ENCODE measurements at places on chromosomes 1 and 21.

DNA sequence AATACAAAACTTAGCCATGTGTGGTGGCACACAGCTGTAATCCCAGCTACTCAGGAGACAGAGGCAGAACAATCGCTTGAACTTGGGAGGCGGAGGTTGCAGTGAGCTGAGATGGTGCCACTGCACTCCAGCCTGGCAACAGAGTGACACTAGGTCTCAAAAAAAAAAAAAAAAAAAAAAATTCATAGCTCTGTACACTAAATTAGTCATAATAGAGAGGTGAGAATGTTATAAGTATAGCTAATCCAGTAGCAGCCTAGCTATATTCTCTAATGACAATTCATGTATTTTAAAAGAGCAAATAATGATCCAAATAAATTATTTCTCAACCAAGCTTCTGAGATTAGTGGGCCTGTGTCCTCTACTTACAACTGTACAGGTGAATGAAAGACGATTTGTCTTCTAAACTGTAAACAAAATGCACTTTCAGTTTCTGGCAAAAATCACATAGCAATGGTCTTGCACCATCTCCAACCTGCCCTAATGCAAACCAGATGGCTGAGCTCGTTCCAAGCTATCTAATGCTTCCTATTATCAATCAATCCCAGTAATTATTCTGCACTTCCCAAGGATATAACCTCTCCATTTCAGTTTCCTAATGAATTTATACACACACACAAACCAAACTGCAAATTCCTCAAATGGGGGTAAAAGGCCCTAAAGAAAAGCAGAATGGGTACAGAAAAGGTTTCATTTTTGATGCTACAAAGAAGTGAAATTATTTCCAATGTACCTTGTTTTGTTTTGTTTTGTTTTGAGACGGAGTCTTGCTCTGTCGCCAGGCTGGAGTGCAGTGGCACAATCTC is 56.5 kb downstream of the GATAD2B start:
- peak; percentile 79 for DNase-seq

GRCh38 chr1:187275985-187276575 is 447.3 kb downstream of the PLA2G4A start:
- DNase-seq = no peak

- DNase-seq = peak; percentile 55
Measured at GRCh38 chr21:37407719-37408420, 41.3 kb downstream of the DYRK1A start.

DNA sequence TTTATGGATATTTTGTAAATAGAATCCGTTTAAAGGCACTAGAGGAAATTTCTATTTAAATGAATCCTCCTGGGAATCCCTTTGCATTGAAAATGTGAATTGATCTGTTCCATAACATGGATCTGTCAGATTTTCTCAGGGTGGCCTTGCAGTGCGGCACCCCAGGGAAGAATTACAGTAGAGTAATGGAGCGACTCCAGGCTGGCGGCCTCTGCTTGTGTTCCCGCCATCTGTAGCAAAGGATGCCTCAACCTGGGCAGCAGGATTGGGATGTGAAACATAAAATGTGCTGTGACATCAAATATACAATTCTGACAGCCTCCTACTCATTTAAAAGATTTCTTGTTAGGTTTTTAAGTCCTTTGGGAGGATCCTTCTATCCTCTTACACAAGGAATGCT is 115.9 kb downstream of the RHOU start:
- no peak for DNase-seq

GRCh38 chr1:97796711-97797110 is 124.1 kb downstream of the DPYD start:
- no peak for DNase-seq

- DNase-seq = no peak
Measured at GRCh38 chr1:84297546-84298244, 3.8 kb upstream of the SAMD13 start.

- no peak for DNase-seq
Measured at GRCh38 chr21:46168659-46169386, 13.4 kb upstream of the FTCD start.

- no peak for DNase-seq
Measured at GRCh38 chr1:235049217-235049616, 79.4 kb downstream of the TOMM20 start.

DNA sequence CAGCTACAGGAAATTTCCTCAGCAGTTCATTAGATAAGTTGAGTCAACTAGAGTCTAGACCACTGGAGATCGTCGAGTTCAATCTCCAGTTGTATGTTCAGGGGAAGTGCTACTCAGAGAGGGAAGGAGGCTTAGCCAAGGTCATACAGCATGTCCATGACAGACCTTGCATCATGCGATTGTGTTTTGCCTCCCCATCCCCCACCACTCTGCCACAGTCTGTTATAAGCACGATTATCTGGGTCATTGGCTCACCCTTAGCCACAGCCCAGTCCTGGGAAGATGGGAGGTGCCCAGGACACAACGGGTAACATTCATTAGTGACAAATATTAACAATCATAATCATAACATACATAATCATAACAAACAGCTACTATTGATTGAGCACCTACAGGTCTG is 18.9 kb upstream of the GRIK3 start:
- no peak for DNase-seq

GRCh38 chr21:33848249-33848953 is 67.2 kb downstream of the ATP5PO start:
- DNase-seq = no peak

GRCh38 chr1:199322278-199322677 is 683.4 kb downstream of the PTPRC start:
- no peak for DNase-seq

DNA sequence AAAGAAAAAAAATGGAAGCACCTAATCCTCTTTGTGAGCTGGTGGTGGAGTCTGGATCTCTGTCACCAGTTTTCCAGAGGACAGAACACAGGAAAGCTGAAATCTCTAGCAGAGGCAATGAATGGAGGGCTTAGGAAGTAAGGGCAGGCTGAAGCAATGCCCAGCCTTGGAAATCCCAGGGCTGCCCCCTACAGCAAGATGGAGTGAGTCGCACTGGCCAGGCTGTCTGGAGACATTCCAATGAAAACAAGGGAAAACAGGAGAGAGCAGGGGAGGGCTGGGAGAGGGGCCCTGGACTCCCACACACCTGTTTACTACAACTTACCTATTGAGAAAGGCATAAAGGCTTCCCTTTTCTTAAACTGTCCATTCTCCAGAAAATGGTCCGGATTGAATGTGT is 25.9 kb downstream of the CYP2J2 start:
- no peak for DNase-seq

- no peak for DNase-seq
Measured at GRCh38 chr21:45388611-45389296, 16.2 kb upstream of the COL18A1 start.

DNA sequence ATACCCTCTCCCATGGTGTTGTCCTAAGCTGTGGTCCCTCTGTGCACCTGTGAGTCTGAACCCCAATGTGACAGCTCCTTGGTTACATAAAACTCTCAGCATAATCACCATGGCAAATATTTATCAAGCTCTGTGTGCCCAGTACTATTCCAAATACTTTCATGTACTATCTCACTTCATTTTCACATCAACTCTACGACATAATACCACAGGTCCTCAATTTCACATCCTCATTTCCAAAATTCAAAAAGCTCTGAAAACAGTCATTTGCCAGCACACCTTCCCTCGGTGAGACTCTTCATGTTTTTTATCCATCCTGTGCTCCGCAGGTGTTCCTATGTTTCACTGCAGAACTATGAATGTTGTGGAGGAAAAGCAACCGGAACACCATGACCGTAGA is 12.4 kb upstream of the CREG1 start:
- no peak for DNase-seq

- no peak for DNase-seq
Measured at GRCh38 chr21:34192646-34193285, 119.4 kb downstream of the MRPS6 start.

DNA sequence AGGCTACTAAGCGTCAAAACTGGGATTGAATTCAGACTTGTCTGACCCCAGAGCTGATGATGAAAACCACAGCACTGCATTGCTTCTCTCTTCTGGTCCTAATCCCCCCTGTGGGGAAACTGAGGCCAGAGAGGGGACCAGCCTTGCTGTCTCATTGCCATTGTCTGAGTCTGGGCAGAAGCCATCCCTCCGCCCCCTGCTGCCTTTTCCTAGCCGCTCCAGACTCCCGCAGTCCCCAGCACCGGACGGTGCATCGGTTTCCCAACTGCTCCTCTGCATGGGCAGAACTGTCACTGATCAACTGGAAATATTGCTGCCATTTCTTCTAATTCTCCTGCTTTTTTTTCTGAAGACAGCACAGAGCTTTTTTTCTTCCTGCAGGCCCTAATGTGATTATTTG is 157.4 kb downstream of the ACTL8 start:
- DNase-seq = no peak

DNA sequence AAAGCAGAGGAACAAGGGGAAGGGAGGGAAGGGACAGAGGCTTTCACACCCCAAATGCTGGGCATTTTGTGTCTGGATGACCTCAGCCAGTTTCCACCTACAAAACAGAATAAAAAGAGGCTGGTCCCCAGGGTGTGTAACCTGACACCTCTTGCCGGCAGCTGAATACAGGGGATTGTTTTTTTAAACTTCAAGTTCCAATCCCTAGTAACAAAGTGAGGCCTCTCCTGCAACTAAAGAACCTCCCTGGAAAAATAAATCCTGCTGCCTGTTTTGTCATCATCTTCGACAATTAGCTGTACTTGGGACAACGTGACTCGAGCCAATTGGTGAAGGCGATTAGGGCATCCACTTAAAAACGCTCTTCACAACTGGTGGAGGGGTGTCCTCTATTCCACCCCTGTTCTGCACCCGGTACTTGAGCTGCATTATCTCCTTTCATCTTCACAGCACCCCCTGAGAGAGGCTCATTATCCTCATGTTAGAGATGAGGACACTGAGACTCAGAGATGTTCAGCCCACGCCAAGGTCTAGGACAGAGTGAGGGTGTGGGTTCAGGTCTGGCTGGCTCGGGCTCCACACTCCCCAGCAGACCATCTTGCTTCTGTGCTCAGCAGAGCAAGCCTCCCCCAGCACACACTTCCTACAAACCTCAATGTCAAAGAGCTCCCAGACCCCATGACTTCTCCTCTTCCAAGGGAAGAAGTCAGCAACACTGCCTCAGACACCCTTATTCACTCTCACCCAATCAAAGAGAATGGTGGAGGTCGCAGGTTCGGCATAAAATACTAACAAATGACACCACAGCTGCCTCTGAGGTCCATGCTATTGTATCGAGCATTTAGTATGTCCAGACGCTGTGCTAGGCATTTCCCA is 15.2 kb downstream of the ITPKB start:
- DNase-seq = peak; percentile 46

GRCh38 chr1:236639686-236640085 is 35.4 kb upstream of the HEATR1 start:
- DNase-seq = no peak

DNA sequence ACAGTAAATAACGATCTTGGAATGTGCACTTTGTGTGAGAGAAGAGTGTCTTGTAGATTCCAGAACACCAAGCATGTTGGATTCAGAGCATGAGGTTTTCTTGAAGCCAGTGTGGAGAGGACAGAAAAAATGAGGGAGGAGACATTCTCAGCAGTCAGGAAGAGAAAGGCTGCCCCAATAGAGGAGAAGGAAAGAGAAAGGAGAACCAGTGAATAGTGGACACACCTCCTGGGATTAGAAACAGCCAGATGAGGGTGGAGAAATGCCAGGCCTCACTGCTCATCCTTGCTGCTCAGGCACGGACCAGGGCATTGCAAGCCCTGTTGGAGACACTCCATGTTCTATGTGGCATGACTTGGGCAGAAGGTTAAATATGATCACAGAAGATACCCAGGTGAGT is 69.0 kb upstream of the KAZN start:
- DNase-seq = peak; percentile 41

DNA sequence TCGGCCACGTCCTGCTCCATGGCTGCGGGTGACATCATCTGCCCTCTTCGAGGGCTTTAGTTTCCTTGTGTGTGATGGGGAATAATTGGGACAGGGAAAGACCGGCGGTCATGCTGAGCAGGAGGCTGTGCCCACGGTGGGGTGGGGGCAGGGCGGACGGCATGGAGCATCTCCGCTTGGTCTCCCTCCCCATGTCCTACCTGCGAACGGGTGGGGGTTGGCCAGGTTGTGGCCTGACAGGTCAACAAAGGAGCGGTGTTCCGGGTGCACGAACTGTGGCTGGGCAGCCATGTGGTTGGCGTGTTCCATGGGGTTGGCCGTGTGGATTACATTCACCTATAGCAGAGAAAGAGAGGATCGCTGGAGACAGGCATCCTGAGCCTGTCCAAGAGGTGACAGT is 80.0 kb downstream of the PIK3CD start:
- DNase-seq = no peak

DNA sequence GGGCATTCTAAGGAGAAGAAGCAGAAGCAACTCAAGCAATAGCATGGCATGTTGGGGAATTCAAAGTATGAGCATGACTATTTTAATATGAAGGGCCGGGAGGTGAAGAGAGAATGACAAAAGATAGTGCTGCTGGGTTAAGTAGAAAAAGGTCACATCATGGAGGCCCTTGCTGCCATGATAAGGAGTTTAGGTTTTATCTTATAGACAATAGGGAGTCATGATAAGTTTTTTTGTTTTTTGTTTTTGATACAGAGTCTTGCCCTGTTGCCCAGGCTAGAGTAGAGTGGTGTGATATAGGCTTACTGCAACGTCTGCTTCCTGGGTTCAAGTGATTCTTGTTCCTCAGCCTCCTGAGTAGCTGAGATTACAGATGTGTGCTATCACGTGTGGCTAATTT is 3.1 kb downstream of the BNIPL start:
- no peak for DNase-seq

- DNase-seq = peak; percentile 6
Measured at GRCh38 chr1:67300561-67300960, 7.1 kb upstream of the IL12RB2 start.

DNA sequence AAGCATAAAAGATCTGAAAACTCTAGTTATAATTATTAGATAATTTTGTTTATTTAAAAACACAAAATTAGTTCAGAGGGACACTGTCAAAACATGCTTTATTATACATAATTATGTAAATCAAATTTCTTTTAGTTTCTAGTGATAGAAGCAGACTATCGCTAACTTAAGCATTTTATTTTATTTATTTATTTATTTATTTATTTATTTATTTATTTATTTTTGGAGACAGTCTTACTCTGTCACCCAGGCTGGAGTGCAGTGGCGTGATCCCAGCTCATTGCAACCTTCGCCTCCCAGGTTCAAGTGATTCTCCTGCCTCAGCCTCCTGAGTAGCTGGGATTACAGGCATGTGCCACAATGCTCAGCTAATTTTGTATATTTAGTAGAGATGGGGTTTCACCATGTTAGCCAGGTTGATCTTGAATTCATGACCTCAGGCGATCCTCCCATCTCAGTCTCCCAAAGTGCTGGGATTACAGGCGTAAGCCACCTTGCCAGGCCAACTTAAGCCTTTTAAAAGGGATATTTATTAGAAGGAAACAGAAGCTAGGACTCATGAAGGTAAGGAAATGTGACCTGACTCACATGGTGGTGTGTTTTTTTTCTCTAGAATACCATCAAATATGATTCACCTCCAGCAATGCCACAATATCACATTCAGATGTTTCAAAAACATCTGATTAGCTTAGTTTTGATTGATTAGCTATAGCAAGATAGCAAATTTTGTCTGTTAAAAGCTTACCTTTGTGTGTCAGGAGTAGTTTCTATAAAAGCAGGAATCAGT is 1357.4 kb upstream of the ADGRL4 start:
- DNase-seq = no peak

- no peak for DNase-seq
Measured at GRCh38 chr1:210332719-210333398, 4.2 kb downstream of the HHAT start.
